IMR-90 (cell line): ENCODE measurements at places on chromosomes 12 and 14. TPM values are rescaled to one million over a fixed set of nuclear protein-coding genes. Genes with fewer than 3 reads are reported as not detected.

DNA sequence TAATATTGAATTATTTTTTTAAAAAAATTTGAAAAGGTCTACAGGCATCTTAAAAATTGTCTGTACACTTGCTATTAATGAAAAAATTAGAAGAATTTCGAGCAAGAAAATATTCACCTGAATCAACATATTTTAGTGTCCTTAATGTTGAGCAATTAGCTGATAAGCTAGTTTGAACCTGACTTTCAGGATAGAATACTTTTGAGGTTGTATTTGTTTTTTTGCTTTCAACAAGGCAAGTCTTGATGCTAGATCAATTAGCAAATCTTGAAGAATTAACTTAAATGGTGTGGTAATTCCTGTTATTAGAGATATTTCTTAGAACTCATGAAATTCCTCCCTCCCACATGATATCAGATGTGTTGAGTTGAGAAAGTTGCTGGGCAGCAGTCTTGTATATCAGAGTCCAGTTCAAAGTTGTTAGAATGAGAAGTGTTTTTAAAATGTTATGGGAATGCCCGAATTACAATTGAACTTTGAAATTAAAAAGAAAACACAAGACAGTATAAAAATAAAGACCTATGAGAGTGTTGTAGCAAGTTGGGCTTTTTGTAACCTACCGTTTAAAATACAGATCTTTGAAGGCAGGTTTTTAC is 119.2 kb downstream of the TRMT5 start:
- DNase-seq: no peak
- 0 out of 2 replicates have a peak, but pooled peaks cover 1% of the 10 kb centered on the region for H3K36me3 ChIP-seq
- peaks cover 2% of the 10 kb centered on the region; the same call in 1 of the 2 replicates for H3K4me1 ChIP-seq
- H3K27me3 ChIP-seq: no peaks in the 10 kb centered on the region

Gene PTGR2
- total RNA-seq: 1.3 and 2.8 TPM in 2 replicates

- H3K27ac ChIP-seq: peak overlapping the region; percentile 97; the same call in 1 of the 2 replicates
- H3K4me1 ChIP-seq: peaks cover 49% of the 10 kb centered on the region
- no peaks in the 10 kb centered on the region for H3K36me3 ChIP-seq
- DNase-seq: no peak
- no peak overlapping the region for H3K4me3 ChIP-seq
Measured at GRCh38 chr14:76921088-76921399, 94.8 kb downstream of the LRRC74A start.

DNA sequence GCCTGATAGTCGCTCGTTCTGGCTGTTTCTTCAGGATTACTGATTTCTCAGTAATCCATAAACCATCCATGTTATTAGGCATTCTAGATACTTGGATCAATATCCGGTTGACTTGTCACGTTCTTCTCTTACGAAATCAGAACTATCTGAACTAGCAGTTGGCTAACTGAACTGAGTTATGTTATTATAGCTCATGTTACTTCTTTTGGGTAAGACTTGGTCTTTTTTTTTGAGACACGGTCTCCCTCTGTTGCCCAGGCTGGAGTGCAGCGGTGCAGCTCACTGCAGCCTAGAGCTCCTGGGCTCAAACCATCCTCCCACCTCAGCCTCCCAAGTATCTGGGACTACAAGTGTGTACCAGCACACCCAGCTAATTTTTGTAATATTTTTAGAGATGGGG is 178.6 kb downstream of the PRKCH start:
- H3K36me3 ChIP-seq: no peaks in the 10 kb centered on the region
- H3K27ac ChIP-seq: no peak overlapping the region
- no peak for DNase-seq
- H3K4me3 ChIP-seq: no peak overlapping the region
- H3K27me3 ChIP-seq: no peaks in the 10 kb centered on the region

- H3K27me3 ChIP-seq: no peaks in the 10 kb centered on the region
- H3K4me1 ChIP-seq: peaks cover 13% of the 10 kb centered on the region
Measured at GRCh38 chr12:45973526-45973925, 16.8 kb downstream of the SCAF11 start.

Gene ASCL1
- not detected in 2 replicates for total RNA-seq

DNA sequence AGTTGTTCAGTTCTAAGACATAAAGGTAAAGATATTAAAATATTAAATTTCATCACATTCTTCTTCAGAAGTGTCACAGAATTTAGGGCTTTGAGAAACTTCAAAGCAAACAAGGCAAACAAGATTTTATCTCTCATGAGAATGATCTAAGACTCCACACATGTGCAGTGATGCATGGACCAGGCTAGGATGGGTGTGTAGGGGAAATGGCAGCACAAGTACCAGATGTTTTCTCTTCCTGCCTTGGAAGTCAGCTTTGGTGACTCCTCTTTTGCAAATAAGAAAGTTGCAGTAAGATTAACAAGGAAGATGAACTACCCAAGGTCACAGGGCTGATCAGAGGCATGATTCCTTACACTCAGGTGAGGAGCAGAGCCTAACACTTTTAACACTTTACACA is 163.8 kb upstream of the LMNTD1 start:
- H3K4me3 ChIP-seq: no peak overlapping the region
- DNase-seq: no peak
- H3K27ac ChIP-seq: no peak overlapping the region
- no peaks in the 10 kb centered on the region for H3K36me3 ChIP-seq
- peaks cover 7% of the 10 kb centered on the region for H3K4me1 ChIP-seq

Gene MYF5
- total RNA-seq: not detected in 2 replicates

Gene MGAT4C
- total RNA-seq: not detected in 2 replicates

Gene SIX1
- total RNA-seq: 7.7 and 8.6 TPM in 2 replicates

GRCh38 chr12:50419112-50419909 is 18.6 kb downstream of the LARP4 start:
- H3K4me3 ChIP-seq: no peak overlapping the region
- no peak for DNase-seq
- peaks cover 14% of the 10 kb centered on the region; the same call in 1 of the 2 replicates for H3K36me3 ChIP-seq
- H3K27me3 ChIP-seq: no peaks in the 10 kb centered on the region
- H3K4me1 ChIP-seq: no peaks in the 10 kb centered on the region

Gene FGD6
- 9.5 and 9.7 TPM in 2 replicates for total RNA-seq

- H3K27ac ChIP-seq: no peak overlapping the region
- H3K4me1 ChIP-seq: no peaks in the 10 kb centered on the region
- H3K36me3 ChIP-seq: no peaks in the 10 kb centered on the region
- no peak overlapping the region for H3K4me3 ChIP-seq
Measured at GRCh38 chr12:102849722-102850447, 67.2 kb downstream of the PAH start.

Gene SIRT4
- 0.83 and 2.0 TPM in 2 replicates for total RNA-seq

- H3K27ac ChIP-seq: no peak overlapping the region
- no peak for DNase-seq
- H3K36me3 ChIP-seq: no peaks in the 10 kb centered on the region
- peaks cover 25% of the 10 kb centered on the region for H3K27me3 ChIP-seq
- no peak overlapping the region for H3K4me3 ChIP-seq
Measured at GRCh38 chr12:132610866-132611602, 652 bp upstream of the LRCOL1 start.

DNA sequence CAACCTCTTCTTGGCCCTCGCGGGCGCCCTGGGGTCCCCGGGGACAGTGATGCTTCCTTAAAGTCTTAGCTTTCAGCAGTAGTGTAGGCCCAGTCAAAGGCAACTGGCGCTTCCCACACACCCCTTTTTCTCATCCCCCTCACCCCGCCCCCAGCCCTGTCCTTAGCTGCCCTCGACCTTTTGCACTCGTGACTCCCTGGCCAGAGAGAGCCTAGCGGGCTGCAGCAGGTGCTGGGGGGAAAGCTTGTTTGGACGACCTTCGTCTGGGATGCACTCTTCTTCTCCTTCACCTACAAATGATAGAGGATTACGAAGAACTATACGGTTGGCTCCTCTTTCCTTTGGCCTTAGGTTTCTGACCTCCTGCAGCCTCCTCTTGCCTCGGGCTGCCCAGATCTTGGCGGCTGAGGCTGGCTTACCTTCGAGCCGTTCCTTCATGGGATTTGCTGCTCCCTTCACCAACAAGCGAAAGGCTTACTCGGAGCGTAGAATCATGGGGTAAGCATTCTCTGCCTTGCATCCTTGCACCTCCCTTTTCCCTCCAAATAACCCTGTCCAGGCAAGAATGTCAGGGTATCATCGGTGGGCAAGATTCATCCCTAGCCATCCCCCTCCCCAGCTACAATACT is 815 bp downstream of the COQ10A start:
- H3K27ac ChIP-seq: peak overlapping the region; percentile 42
- H3K27me3 ChIP-seq: no peaks in the 10 kb centered on the region
- peaks cover 7% of the 10 kb centered on the region; the same call in 1 of the 2 replicates for H3K4me1 ChIP-seq
- no peak for DNase-seq

GRCh38 chr12:2064071-2064507 is 11.3 kb downstream of the CACNA1C start:
- H3K36me3 ChIP-seq: 0 out of 2 replicates have a peak, but pooled peaks cover 2% of the 10 kb centered on the region
- H3K27me3 ChIP-seq: no peaks in the 10 kb centered on the region
- no peak overlapping the region for H3K27ac ChIP-seq
- peaks cover 7% of the 10 kb centered on the region; the same call in 1 of the 2 replicates for H3K4me1 ChIP-seq

GRCh38 chr12:96354326-96354725 is 45.9 kb downstream of the CDK17 start:
- H3K36me3 ChIP-seq: no peaks in the 10 kb centered on the region
- H3K27me3 ChIP-seq: no peaks in the 10 kb centered on the region
- peaks cover 13% of the 10 kb centered on the region for H3K4me1 ChIP-seq
- H3K27ac ChIP-seq: no peak overlapping the region
- peak; percentile 62 for DNase-seq

DNA sequence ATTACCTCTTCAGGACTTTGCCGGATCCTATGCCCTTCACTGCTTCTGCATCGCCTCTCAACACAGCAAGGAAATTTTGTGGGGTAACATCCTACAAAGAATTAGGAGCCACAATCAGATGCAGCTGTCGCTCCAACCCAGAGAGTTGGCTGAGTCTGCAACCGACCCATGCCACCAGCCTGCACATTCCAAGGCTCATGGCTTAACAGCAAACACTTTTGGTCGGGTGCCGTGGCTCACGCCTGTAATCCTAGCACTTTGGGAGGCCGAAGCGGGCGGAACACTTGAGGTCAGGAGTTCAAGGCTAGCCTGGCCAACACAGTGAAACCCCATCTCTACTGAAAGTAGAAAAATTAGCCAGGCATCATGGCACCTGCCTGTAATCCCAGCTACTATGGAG is 32.3 kb downstream of the LGMN start:
- H3K27me3 ChIP-seq: no peaks in the 10 kb centered on the region
- no peak overlapping the region for H3K4me3 ChIP-seq
- H3K36me3 ChIP-seq: no peaks in the 10 kb centered on the region
- H3K4me1 ChIP-seq: peaks cover 6% of the 10 kb centered on the region

- peak; percentile 72 for DNase-seq
- no peaks in the 10 kb centered on the region for H3K4me1 ChIP-seq
- H3K4me3 ChIP-seq: peak overlapping the region; percentile 81
- no peaks in the 10 kb centered on the region for H3K27me3 ChIP-seq
- peak overlapping the region; percentile 15; the same call in 1 of the 2 replicates for H3K27ac ChIP-seq
Measured at GRCh38 chr12:117188961-117189724, 1.1 kb downstream of the FBXO21 start.

Gene MYRFL
- total RNA-seq: not detected in 2 replicates

Gene KRT72
- total RNA-seq: not detected in 2 replicates

- H3K27me3 ChIP-seq: no peaks in the 10 kb centered on the region
- H3K36me3 ChIP-seq: no peaks in the 10 kb centered on the region
- no peak for DNase-seq
- no peak overlapping the region for H3K27ac ChIP-seq
Measured at GRCh38 chr14:87632796-87633195, 360.2 kb downstream of the GALC start.

DNA sequence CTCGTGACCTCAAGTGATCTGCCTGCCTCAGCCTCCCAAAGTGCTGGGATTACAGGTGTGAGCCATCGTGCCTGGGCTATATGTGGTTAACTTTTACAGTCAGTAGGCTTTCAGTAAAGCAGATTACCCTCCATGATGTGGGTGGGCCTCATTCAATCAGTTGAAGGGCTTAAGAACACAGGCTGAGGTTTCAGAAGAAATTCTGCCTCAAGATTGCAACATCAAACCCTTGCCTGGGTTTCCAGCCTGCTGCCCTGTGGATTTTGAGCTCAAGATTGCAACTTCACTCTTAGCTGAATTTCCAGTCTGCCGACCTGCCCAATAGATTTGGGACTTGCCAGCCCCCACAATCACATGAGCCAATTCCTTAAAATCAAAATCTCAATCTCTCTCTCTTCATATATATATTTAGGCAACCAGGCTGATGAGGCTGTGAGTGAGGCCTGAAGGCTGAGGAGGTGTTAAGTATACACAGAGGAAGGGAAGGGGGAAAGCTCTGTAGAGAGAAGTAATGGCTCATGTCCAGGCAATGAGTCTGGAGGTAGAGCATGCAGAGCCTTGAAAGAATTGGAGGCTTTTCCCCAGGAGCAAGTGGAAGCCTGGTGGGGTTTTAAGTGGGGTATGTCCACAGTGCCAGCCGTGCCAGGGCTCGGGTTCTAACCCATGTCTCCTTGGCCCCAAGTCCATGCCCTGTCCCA is 33.3 kb upstream of the ACTN1 start:
- no peaks in the 10 kb centered on the region for H3K27me3 ChIP-seq
- H3K27ac ChIP-seq: peak overlapping the region; percentile 8; the same call in 1 of the 2 replicates

Gene CLIP1
- total RNA-seq: 54.8 and 58.9 TPM in 2 replicates

DNA sequence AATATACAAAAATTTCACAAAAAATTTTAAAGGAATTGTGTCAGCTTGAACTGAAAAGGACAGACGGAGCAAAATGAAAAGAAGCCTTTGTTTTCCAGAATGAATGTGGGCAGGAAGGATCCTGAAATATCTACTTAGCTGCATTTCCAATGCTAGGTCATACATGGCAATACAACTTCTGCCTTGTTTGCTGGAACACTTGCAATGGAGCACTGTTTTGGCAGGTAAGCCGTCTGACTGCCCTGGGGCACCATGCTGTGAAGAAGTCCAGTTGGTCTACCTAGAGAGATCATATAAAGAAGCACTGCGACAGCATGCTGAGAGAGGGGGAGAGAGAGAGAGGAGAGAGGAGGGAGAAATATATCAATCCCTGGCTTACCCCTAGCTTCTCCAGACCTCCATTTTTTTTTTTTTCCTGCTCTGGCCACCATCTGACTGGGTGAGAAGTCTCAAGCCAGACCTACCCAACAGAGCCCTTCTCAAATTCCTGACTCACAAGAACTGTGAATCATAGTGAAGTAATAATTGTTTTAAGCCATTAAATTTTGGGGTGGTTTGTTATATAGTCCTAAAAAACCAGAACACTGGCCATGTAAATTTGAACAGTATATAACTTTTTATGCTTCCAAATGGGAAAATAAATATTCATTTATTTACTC is 97.1 kb upstream of the PRICKLE1 start:
- H3K27me3 ChIP-seq: no peaks in the 10 kb centered on the region
- H3K4me3 ChIP-seq: no peak overlapping the region
- H3K4me1 ChIP-seq: peaks cover 3% of the 10 kb centered on the region; the same call in 1 of the 2 replicates
- no peak overlapping the region for H3K27ac ChIP-seq
- DNase-seq: peak; percentile 52
- no peaks in the 10 kb centered on the region for H3K36me3 ChIP-seq

GRCh38 chr14:50399251-50400032 is 2.8 kb upstream of the CDKL1 start:
- no peaks in the 10 kb centered on the region for H3K27me3 ChIP-seq
- no peak overlapping the region for H3K4me3 ChIP-seq
- peak; percentile 39 for DNase-seq
- peak overlapping the region; percentile 86; the same call in 1 of the 2 replicates for H3K27ac ChIP-seq
- H3K4me1 ChIP-seq: peaks cover 26% of the 10 kb centered on the region

- no peaks in the 10 kb centered on the region for H3K36me3 ChIP-seq
- peaks cover 18% of the 10 kb centered on the region for H3K27me3 ChIP-seq
- peak; percentile 72 for DNase-seq
- no peak overlapping the region for H3K27ac ChIP-seq
Measured at GRCh38 chr14:22691171-22691570, 47.0 kb upstream of the OR6J1 start.

Gene LRRC43
- total RNA-seq: 0.36 TPM in 1 of 2 replicates, not detected in the other
